ENCODE measurements at places on chromosomes 1 and 21.

- DNase-seq, result peak; percentile 36
These were observed 34.3 kb upstream of the CACYBP start for GRCh38 chr1:174965362-174966007.

GRCh38 chr1:16187748-16188401 lies 24.6 kb downstream of the ARHGEF19 start:
- peak; percentile 82 for DNase-seq

- DNase-seq, result no peak
These were observed 40.3 kb upstream of the DIP2A start for GRCh38 chr21:46418265-46418946.

DNA sequence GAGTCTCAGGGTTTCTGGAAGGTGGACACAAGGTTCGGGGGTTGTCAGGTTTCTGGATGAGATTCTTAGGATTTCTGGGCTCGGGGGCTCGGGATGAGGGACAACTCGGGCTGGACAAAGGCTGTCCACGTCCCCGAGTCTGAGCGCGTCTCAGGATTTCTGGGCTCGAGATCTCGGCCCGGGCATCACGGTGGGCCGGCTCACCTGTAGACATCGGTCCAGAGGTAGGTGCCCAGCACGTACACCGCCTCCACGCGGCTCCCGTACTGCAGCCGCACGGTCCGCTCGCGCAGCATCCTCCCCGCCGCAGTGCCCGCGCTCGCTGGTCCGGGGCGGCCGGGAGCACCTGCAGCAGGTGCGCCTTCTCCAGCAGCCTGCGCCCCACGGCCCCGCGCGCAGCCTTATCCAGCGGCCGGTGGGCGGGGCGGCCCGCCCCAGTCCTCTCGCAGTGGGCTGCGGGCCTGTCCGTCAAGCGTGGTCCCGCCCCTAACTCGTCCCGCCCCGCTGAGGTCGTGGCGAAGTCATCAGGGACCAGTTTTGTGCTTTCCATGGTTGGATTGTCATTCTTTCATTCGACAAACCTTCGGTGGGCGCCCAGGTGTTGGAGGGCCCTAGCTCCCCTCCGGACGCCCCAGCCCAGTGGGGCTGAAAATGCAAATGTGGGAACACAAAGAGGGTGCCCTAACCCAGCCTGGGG lies at the start of gene PADI2:
TSS of gene PADI2 (minus strand) at position 376 of the 697 bp plus-strand sequence. CDS start at position 296, 80 bp downstream.
- DNase-seq, result peak; percentile 66

DNA sequence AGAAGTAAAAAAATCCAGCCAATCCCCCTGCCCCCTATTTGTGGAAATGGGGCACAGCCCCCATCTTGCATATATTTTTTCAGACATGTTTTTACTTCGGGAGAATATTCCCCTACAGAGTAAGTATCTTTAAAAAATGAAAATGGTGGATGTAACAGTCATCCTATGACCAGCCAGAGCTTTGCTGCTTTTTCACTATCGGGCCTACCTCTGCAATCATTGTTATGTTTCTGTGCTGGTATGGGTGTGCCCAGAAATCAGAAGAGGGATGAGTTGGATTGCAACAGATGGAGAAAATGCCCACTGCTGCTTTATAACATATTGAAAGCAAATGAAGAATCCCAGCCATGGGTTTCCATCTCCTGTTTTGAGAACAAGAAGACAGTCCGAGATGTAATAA lies 2.9 kb downstream of the CD247 start:
- DNase-seq, result no peak

DNA sequence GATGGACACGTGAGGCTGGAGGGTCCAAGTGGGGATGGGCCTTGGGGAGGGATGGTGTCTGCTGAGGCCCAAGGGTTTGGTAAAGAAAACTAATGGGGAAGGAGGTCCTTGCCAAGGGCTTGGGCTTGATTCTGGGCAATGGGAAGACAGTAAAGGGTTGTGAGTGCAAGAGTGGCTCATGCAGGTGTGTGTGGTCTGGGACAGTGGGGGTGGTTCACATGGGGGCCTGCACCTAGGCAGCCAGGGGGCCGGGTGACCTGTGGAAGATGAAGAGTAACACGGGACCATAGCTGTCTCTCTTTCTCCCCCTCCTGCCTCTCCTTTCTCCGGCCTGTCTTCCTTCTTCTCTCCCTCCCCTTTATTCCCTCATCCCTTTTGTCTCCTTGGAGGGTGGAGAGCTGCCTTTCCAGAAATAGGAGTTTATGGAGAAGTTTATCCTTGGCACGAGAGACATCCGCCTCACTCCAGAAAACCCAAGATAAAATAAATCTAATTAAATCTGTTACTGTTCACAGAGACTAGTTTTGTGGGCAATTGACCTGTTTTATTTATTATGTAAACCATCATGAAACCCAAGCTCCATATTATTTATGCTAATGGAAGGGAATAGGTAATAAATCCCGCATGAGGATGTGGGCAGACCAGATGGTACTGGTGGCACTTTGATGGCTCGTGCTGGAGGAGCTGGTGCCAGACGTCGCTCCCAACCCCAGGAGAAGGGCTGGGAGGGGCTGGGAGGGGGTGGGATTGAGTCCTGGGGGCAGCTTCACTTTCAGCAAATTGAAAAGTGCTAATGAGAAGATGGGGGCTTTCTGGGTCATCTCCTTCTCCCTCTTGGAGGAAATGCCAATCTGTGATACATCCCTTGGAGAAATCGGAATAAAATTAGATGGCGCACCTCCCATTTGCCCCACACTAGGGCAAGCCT lies 272.9 kb upstream of the CSF3R start:
- no peak for DNase-seq

DNA sequence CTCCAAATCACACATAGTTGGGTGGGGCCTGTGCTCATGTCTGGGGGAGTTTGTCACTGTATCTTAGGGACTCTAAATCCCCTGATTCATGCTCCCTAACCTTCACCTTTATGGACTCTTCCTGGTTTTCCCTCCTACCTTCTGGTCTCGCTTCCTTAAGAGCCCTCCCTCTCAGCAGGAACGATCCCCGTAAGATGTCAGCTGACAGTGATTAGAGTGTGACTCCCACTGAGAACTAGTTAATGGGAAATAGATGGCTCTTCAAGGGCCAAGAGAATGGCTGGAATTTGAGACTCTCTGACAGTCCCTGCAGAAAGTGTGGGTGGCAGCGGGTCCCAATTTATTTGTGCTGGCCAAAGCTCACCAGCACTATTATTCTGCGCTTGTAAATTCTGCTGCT lies 22.0 kb downstream of the LYPD8 start:
- no peak for DNase-seq

- no peak for DNase-seq
These were observed 2.5 kb downstream of the NFASC start for GRCh38 chr1:204873176-204873575.
